ENCODE measurements at places on chromosomes 11 and 22. TPM values are rescaled to one million over a fixed set of nuclear protein-coding genes. Genes with fewer than 3 reads are reported as not detected.

BLID gene
- total RNA-seq: 0.16 TPM

CCDC73 gene
- total RNA-seq: not detected

OR51E2 gene
- not detected for total RNA-seq

AHNAK gene
- 374 TPM for total RNA-seq

OR11H1 gene
- total RNA-seq: not detected

MYRF gene
- total RNA-seq: 93.3 TPM

OR8D1 gene
- total RNA-seq: not detected

MMP27 gene
- total RNA-seq: not detected

SHANK2 gene
- total RNA-seq: 35.9 TPM

SYT8 gene
- 2.0 TPM for total RNA-seq

TCN1 gene
- not detected for total RNA-seq

TST gene
- total RNA-seq: 101 TPM

C1QTNF5 gene
- total RNA-seq: 8.5 TPM

SCGB2A2 gene
- not detected for total RNA-seq

PHOX2A gene
- 0.13 TPM for total RNA-seq
